ENCODE measurements at places on chromosomes 2 and 18. TPM values are rescaled to one million over a fixed set of nuclear protein-coding genes. Genes with fewer than 3 reads are reported as not detected.

The REEP1 gene
- total RNA-seq = 1.6 TPM

The FBXO41 gene
- total RNA-seq = 0.92 TPM

The CNDP1 gene
- total RNA-seq = not detected

The PMS1 gene
- 12.8 TPM for total RNA-seq

The LYPD1 gene
- 1.6 TPM for total RNA-seq

The FKBP7 gene
- 1.00 TPM for total RNA-seq

The AOX1 gene
- total RNA-seq = 5.2 TPM

The THADA gene
- 20.8 TPM for total RNA-seq

The AGXT gene
- not detected for total RNA-seq

The ACTR1B gene
- total RNA-seq = 40.3 TPM

The PROKR1 gene
- not detected for total RNA-seq

The ARHGEF33 gene
- not detected for total RNA-seq

The GRHL1 gene
- 123 TPM for total RNA-seq

The IGFBP5 gene
- total RNA-seq = 34.9 TPM

The SLC23A3 gene
- total RNA-seq = 0.64 TPM

The DLX1 gene
- not detected for total RNA-seq

The PRKD3 gene
- total RNA-seq = 17.4 TPM

The EPG5 gene
- total RNA-seq = 12.2 TPM

The ITGAV gene
- total RNA-seq = 28.1 TPM

The PTPRN gene
- not detected for total RNA-seq

The LTBP1 gene
- 33.8 TPM for total RNA-seq

The RGPD4 gene
- total RNA-seq = not detected

The DNER gene
- 0.60 TPM for total RNA-seq

The LCT gene
- not detected for total RNA-seq

The SPP2 gene
- not detected for total RNA-seq

The TWIST2 gene
- 0.48 TPM for total RNA-seq

The SS18 gene
- 56.9 TPM for total RNA-seq

The ERFE gene
- 0.44 TPM for total RNA-seq

The ZC3H6 gene
- total RNA-seq = 4.9 TPM

The COBLL1 gene
- 92.0 TPM for total RNA-seq

The SERPINB3 gene
- total RNA-seq = 879 TPM

The EPC2 gene
- total RNA-seq = 16.4 TPM

The CCBE1 gene
- total RNA-seq = 0.40 TPM

The TACR1 gene
- total RNA-seq = 0.64 TPM

The SCYGR4 gene
- not detected for total RNA-seq

The SNORC gene
- 1.8 TPM for total RNA-seq

The ARHGAP25 gene
- total RNA-seq = 3.1 TPM

The TUBA4B gene
- not detected for total RNA-seq

The CD207 gene
- total RNA-seq = not detected

The PLB1 gene
- total RNA-seq = 1.6 TPM

The G6PC2 gene
- total RNA-seq = not detected

The SOWAHC gene
- 46.2 TPM for total RNA-seq

The ZEB2 gene
- total RNA-seq = 6.5 TPM

The MEP1B gene
- not detected for total RNA-seq

The ITPRIPL1 gene
- 1.8 TPM for total RNA-seq

The PID1 gene
- 1.2 TPM for total RNA-seq

The HOXD13 gene
- not detected for total RNA-seq

The FZD7 gene
- 3.0 TPM for total RNA-seq

The TSPYL6 gene
- total RNA-seq = not detected

The EGR4 gene
- total RNA-seq = not detected

The IL1B gene
- 4.1 TPM for total RNA-seq

The GPR75 gene
- total RNA-seq = 1.5 TPM

The VWC2L gene
- not detected for total RNA-seq

The ST8SIA3 gene
- total RNA-seq = not detected

The TEKT4 gene
- not detected for total RNA-seq
